ENCODE measurements at places on chromosomes 3 and 15. TPM values are rescaled to one million over a fixed set of nuclear protein-coding genes. Genes with fewer than 3 reads are reported as not detected.

DNA sequence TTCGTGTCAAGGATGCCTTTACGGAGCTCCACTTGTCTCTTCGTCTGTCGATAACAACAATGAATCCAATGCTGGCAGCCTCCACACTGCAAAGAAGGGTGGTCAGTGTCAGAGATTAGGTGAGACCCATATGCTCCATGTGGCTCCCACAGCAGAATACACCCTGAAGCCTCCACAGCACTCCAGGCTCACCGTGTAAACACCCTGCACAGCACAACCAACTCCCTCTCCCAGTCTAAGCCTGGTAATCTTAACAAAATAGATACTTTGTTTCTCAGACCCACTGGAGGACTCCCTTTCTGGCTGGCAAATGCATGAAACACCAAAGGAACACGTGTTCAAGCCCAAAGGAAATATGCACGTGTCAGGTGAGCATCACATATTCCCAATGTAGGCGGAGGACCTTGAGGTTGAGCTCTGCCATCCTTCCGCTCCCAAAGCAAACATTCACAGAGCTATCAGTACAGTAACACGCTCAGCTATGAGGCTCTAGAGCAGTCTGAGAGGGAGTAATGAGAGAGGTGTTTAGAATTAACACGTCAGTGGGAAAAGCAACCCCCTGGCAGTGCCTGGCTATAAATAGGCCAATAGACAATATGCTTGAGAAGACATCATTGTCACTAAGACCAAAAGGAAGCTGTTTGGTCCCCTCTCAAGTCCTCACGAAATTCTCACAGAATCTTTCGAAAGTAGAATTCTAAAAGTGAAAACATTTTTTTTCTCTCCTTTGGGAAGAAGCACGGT is 86.7 kb downstream of the MCF2L2 start:
- DNase-seq = no peak

DNA sequence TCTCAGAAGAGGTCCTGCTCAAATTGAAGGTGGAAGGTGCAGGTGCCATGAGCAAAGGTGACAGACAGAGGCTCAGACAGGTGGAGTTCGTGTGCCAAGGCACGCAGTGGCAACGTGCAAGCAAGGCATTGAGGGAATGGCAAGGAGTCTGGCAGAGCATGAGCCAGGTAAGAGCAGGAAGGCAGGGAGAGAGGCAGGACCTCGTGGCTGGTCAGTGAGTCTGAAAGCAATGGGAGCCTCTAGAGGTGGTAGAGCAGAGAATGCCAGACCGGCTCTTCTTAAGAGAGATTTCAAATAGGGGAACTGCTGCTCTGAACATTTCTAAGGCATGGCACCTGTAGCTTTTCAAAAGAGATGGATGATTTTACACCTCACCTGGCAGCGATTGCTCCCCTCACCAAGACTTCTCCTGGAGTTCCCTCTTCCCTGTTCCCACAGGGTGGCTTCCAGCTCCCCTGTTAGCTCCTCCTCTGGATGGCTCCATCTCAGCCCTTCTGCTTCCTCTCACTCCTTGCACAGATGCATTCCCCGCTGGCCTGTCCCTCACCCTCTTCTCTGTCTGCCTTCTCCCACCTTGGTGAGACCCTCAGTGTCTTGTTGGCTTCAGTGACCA is 2.7 kb downstream of the MYO5C start:
- no peak for DNase-seq

DNA sequence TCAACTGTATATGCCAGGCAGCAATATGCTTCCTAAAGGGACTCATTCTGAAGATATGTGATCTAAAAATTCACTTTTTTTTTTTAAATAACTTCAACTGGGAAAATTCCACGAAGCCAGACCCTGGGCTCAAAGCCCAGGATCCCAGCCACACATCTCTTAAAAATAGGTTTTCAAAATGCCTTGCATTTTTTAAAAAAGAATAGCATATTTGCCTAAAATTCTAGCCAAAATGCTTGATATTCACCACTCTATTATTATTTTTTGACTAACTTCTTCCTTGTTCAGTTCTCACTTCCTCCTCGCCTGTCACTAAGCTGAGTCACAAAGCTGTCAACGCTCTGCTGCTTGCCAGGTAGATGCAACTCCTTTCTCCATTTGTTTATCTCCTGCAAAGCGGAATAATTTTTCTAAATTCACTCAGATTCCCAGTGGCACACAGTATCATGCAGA is 28.0 kb upstream of the VGLL4 start:
- DNase-seq = peak; percentile 33

DNA sequence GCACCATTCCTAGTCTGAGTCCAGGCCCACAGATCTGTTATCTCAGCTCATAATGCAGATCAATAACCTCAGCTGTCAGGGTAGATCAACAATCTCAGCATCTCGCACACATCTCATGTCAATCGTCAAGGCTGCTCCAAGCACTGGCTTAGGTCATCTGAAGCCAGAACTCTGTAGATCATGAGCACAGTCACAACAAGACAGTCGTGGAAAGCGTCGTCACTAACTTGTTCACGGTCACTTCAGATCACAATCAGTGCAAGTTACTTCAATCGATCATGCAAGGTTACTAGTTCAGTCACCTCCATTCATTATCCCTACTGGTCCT is 71.8 kb downstream of the RBPMS2 start:
- no peak for DNase-seq

GRCh38 chr3:45525146-45525919 is 69.2 kb upstream of the LIMD1 start:
- DNase-seq = no peak

DNA sequence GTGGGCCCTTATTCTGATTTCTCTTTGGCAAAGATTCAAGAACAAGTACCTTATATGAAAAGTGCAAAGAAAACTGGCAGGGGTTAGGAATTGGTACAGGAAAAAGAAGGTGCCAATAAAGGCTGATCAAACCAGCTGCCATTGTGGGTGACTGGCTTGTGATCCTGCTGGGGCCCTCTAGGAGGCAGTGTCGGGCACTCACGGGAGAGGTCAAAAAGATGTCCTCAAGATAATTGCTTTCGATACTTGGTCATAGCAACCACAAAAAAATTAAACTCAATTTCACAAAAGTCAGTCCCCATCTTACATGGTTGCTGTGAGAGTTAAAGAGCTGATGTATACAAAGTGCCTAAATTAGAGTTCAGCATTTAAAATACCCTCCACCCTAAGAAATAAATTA is 31.0 kb upstream of the CAV3 start:
- no peak for DNase-seq

- DNase-seq = no peak
Observed at GRCh38 chr15:56168394-56168793, 75.3 kb downstream of the RFX7 start.

DNA sequence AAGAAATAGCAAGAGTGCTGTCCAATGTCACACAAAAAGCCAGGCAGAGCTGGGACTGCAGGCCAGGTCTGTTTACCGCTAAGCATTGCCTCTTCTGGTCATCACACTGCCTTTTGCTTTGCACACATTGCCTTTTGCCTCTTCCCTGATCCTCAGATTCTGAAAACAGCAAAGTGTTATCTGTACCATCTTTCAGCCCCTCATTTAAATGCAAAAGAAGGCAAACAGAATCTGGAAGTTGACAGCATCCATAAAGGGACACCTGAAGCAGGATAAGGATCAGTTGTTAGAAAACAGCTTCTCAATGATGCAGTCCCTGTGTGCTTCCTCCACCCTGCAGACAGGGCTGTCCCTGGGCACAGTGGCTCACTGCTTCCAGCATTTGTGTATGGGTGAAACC is 106.7 kb upstream of the RAD18 start:
- DNase-seq = no peak

DNA sequence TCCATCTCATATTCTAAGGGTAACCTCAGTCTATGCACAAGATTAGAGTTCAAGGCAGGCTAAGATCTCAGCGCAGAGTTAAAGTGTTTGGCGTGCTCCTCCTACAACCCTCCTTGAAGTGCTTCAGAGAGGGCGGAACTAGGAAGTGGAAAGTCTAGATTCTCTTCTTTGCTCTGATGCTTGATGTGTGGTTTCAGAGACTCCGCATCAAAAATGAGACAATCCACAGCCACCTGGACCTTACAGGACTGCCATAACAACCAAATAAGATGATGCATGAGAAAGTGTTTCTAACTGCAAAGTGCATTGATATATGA is 161.3 kb upstream of the ATP11B start:
- DNase-seq = no peak

DNA sequence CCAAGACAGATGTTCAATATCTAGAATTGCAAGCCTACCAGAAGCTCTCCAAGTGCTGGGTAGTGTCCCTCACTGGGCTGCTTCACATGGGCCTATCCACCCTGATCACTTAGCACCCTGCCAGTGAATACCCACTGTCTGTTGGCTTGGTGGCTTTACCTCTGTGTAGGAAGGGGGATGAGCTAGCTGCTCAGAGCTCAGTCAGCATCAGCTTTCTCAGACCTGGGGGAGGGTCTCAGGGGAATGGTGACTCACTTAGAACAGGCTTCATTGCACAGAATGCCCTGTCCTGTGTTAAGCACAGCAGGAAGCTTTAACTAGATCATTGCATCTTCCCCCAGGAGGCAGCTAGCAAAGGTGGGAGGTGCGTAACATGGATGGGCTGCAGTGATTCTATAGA is 209.8 kb downstream of the PDCD6IP start:
- no peak for DNase-seq

DNA sequence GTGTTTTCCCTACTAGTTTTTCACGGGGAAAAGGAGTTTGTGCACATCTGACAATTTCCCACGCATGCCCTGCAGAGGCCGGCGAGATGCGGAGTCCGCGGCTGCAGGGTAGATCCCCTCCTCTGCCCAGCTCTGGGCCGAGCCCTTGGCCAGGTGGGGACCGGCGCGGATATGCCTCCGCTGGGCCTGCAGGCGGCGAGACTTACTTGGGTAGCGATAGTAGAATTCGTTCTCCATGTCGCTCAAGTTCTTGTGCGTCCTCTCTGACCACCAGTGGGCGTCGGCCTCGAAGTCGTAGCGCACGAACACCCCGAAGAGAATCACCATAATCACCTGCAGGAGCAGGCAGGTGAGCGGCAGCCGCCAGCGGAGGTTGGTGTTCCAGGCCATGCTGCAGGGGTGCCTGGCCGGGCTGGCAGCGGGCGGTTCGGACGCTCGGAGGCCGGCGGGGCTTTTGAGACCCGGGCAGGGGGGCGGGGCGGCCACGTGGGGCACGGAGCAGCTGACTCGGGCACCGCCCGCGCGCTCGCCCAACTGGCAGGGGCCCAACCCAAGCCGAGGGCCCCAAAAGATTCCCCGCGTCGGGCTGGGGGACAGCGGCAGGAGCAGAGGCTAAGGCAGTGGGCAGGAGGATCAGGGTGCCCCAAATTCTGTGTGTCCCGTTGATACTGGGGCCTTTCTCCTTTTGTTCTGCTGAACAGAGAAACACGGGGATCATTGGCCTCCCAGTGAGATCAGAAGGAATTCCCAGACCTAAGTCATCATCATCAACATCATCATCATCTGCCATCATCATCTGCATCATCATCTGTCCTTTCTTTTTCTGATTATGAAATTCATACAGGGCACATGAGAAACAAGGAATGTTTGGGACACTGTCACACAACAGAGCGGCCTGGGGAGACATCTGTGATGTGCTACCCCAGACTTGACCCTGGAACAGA is at the start of gene RHCG:
RHCG (minus strand) TSS at position 429 of the 944 bp plus-strand sequence; CDS start at position 390, 39 bp downstream.
- DNase-seq = no peak

- no peak for DNase-seq
Observed at GRCh38 chr3:99242271-99242670, 340.8 kb upstream of the DCBLD2 start.

TRH gene
- total RNA-seq = not detected

P2RY13 gene
- total RNA-seq = 0.27 TPM

CXCR6 gene
- total RNA-seq = 1.6 TPM

C3orf70 gene
- 8.4 TPM for total RNA-seq

GOLGA6L7 gene
- not detected for total RNA-seq

SV2B gene
- 0.17 TPM for total RNA-seq

ATXN7 gene
- total RNA-seq = 22.9 TPM

PTPRG gene
- 26.3 TPM for total RNA-seq

ACVR2B gene
- 5.4 TPM for total RNA-seq

All from colonic mucosa (tissue), 4 donors.